ENCODE measurements at places on chromosomes 5 and 9.

DNA sequence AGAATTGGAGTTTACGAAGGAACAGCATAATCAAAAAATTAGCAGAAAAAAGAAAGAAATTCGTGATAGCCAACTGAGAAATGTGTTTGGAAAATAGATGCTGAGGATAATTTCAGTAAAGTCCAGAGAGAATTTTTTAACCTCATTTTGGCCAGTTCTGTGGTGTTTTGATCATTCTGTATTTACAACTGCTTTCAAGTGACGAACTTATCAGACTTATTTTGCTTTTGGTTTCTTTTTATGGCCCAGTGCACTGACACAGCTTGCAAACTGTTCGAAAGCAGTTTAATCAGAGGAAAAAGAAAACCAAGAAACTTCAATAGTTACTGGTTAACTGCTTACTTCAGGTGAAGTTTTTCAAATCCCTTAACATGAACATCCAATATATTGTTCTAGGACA lies 1.9 kb downstream of the SDHA start:
- no peak for DNase-seq

DNA sequence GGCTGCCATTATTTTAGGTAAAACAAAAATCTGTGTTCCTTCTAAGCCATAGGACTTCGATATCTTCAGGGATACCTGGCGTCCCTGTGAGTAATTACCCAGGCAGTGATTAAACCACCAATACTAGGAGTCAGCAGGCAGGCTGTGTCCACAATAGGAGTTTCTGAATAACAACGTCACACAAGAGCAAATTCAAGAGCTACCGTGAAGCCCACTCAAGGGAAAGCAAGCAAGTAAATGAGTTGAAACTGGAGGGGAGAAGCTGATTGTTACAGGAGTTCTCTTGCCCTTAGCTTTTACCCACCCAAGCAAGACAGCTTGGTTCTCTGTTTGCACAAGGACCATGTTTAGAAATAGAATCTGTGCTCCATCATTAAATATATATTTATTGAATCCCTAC lies 50.8 kb downstream of the SEMA5A start:
- DNase-seq: no peak

- DNase-seq: no peak
These were observed 48.8 kb downstream of the ACER2 start for GRCh38 chr9:19457693-19458009.

DNA sequence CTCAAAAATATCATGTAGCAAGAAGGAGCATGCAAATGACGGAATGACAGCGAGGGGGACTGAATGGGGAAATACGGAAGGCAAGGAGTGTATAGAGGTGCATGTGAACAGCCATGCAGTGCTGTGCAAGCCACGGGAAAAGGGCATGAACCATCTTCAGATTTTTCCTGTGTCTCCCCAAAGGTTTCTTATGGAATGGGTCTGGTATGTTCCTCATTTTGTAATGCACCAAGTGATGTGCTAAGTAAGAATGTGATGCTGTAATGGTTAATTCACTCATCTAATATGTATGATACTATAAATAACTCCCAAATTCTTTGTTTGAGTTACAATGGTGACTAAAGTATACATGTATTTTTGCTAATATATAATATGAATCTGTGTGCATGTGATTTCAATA lies 99.0 kb upstream of the DAB2 start:
- no peak for DNase-seq

DNA sequence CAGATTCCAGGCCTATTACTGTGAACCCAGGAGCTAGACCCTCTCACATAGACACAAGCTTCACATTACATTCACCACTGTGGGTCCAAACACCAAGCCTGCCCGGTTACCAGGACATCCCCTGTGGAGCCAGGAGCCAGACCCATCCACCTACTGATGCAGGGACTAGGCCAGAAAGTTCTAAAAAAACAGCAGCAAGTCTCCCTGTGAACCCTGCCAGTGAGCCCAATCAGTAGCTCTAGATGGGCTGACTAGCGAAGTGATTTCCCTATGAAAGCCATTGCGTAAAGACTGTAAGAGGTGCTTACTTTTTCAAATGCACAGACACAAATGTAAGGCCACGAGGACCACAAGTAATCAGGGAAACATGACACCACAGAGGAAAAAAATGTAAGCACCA lies 352.3 kb downstream of the TMEM161B start:
- DNase-seq: no peak
